ENCODE measurements at places on chromosomes 1 and 21.

DNA sequence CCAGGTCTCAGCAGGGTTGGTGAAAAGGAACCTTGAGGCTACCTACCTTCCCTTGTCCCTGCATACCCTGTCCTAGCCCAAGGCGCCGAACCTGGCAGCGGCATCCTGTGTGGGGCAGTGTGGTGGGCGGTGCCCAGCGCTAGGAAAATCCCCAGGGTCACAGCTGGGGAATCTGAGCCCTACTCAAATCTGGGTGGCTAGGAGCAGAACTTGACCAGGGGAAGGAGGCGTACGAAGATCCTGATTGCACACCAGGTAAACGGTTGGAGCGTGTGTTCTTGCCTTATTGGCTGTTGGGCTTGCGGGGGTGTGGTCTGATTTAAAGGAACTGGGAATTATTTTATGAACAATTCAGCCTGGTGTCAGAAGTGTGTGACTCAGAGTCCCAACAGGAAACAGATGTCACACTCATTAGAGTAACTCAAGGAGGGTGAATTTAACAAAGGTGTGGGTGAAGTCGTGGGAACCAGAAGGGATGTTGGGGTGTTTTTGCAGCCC is 118.6 kb downstream of the LRIG2 start:
- DNase-seq = no peak

DNA sequence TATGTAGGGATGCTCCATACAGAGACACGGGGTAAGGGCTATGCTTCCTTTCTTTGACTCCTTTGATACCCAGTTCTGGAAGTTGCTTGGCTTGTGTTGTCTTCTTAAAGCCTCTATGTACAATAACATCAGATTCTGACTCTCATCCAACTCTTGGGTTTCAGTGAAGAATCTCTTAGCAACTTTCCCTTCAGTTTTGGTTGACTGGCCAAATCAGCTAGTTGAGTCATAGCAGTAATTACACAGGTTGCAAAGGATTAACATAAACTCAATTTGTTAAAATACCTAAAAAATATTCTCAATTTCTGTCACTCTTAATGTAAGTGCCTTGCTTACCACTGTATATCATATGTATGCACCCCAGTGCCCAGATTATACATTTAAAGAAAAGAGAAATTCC is 9.2 kb downstream of the CD1E start:
- DNase-seq = no peak

GRCh38 chr1:185208626-185209180 is 51.7 kb downstream of the SWT1 start:
- DNase-seq = no peak

DNA sequence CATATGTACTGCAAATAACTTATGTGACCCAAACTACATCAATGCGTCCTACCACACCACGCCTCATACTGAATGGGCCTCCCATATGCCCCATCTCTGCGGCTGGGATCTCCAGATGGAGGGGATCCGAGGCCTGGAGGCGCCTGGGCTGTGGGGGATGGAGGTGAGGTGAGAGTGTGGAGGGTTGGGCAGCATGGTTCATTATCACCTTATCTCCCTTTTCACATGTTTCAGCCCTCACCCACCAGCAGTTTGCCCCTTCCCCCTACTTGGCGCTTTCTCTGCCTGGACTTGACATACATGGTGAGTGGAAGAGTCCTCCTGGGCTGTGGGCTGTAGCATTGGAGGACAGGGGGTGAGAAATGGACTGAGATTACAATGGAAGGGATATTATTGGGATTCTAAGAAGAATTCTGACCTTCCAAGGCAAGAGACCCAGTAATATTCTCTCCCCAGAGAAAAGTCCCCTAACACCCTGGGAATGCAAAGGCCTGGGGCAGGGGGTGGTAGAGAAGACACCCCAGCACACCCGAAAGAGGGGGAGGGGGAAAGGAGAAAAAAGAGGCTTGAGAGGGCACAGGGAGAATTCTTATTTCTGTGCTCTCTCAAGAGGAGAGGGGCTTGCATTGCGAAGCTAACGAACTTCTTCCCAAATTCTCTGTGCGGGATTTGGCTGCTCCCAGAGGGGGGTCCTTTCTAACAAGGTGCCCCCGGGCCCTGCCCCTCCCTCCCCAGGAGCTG is 61.4 kb downstream of the MEF2D start:
- DNase-seq = no peak

- no peak for DNase-seq
Measured at GRCh38 chr1:234226113-234226818, 147.0 kb upstream of the COA6 start.

- no peak for DNase-seq
Measured at GRCh38 chr1:225845571-225846259, 35.8 kb downstream of the EPHX1 start.

- no peak for DNase-seq
Measured at GRCh38 chr1:162676087-162676486, 43.8 kb downstream of the DDR2 start.

Data from stimulated activated CD4-positive, alpha-beta T cell treated with anti-CD3 and anti-CD28 coated beads, Interleukin-15, amount 100 ng/mL, for 1 hour (primary cell).